ENCODE measurements at places on chromosomes 13 and 19.
A peak's percentile ranks its signal among the peaks of the same experiment; 100 is the strongest.

GRCh38 chr13:30312904-30313303, 5.6 kb upstream of the KATNAL1 start:
- DNase-seq, result no peak

GRCh38 chr13:29752175-29752574, 98.2 kb downstream of the UBL3 start:
- DNase-seq, result no peak

GRCh38 chr13:99941086-99941485, 30.5 kb downstream of the ZIC5 start:
- DNase-seq, result no peak

DNA sequence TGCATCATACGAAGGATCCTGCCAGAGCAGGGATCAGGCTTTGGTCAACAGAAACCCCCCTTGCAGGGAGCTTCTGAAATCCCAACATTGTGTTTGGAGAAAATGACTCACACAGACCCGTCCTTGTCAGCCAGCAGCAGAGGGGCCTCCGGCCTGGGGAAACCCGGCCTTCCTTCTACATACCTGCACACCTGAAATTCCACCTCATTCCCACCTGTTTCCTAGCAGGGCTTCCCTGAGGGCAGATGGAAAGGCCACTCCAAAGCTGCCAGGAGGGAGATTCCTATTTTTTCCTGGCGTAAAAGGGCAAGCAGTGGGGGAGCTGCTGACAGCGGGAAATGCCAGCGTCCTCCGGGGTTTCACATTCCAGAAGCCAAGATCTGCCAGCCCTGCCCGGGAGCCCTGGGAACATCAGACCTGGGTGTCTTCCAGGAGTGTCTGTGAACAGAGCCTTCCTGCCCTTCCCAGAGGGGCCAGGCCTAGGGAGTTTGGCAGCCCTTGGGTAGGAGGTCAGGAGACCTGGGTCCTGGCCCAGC, 3.0 kb upstream of the IGFL1 start:
- no peak for DNase-seq

DNA sequence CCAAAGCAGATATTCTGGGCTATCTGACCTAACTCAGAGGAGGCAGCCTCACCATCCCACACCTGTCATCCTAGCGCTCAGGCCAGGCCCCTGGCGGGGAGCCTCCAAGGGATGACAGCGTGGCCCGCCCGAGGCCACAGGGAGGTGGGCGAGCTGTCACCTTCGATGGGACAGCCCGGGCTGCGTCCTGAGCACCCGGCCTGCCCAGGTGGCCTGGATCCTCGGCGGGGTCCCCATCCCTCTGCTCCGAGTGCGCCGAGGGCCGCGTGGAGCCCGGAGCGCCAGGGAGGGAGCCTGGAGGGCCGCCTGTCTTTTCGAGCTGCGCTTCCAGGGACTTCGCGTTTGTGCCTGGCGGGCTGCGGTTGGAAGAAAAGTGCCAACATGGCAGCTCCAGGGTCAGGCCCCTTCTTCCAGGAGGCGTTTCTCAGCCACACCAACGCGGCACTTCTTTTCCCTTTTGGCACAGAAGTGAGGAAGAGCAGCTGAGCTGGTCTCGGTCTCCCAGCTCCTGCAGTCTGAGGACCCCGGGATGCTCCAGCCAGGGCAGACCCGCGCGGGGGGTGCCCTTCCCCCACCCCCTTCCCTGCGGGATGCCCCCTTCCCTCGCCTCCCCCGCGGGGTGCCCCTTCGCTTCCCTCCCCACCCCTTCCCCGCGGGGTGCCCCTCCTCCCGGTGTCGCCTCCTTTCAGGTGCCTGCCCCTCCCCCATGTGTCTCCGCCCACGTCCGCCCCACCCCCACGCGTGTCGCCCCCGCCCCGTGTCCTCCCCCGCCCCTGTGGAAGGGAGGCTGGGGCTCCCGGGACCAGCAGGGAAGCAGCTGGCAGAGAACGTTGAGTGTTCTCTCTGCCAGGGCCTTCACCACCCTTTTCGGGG, 42.3 kb downstream of the GJA3 start:
- no peak for DNase-seq

DNA sequence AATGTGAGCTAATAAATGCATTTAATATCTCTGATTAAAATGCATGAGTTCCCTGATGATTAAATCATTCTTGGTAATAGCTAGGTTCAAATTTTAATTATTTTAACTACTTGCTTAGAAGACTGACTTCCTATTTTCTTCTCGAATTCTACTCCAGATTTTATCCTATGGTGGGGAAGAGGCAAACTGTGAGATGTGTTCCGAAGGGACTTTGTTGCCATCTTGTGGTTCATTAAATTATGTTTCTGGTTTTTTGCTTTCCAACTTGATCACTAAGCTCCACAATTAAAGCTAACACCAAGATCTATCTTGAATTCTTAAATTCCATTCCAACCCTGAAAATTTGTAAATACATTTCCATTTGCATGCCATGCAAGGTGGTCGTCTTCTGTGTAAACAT, 538.4 kb upstream of the PCDH20 start:
- DNase-seq, result peak; percentile 76

- no peak for DNase-seq
These were observed 256.9 kb downstream of the TEX29 start for GRCh38 chr13:111577208-111577828.

DNA sequence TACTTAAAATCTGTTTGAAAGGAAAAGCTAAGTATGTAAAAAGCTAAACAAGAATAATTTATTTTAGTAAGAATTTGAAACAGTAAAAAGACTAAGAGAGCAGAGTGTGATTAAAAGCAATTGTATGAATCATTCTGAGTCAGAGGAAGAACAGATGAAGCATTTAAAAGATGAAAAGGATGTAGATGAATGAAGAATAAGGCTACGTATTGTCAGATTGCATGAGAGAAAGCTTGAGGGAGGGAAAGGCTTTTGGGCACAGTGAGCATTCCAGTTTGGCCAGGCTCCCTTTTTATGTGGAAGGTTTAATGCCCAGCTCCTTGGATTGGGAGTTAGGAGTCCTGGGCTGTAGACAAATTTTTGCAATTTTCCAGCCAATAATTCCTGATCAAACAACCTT, 117.7 kb downstream of the FREM2 start:
- peak; percentile 71 for DNase-seq

DNA sequence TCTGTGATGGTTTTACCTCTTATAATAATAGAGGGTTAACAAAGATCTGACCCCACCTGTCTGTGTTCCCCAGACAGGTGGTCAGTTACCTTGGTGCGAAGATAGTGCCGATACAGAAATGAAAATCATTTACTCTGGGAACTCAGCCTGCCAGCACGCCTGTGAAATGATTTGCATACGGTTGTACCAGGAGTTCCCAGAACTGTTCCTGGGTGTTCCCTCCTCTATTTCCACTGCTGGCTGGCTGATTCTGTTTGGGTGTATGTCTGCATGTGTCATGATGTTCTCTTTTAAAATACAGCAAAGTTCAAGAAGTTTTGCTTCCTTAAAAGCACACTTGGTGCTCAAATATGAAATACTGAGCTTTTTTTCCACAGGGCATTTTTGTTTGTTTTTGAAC, 527.1 kb downstream of the FGF9 start:
- no peak for DNase-seq

DNA sequence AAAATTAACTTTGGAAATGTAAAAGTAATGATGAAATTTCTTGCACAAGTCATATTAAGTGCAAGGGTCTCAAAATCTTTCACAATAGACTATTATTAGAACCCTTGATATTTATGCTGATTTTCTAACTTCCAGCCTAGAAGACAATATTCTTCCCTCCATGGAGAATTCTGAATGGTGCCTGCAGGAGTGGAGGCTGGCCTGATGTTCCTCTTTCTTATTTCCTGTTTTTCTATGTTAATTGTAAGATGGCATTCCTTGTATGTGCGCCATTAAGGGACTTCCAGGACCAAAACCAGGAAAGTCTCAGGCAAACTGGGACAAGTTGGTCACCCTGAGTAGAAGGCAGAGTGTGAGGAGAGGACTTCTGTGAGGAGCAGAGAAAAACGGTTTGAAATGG, 294.9 kb downstream of the DLEU7 start:
- no peak for DNase-seq

DNA sequence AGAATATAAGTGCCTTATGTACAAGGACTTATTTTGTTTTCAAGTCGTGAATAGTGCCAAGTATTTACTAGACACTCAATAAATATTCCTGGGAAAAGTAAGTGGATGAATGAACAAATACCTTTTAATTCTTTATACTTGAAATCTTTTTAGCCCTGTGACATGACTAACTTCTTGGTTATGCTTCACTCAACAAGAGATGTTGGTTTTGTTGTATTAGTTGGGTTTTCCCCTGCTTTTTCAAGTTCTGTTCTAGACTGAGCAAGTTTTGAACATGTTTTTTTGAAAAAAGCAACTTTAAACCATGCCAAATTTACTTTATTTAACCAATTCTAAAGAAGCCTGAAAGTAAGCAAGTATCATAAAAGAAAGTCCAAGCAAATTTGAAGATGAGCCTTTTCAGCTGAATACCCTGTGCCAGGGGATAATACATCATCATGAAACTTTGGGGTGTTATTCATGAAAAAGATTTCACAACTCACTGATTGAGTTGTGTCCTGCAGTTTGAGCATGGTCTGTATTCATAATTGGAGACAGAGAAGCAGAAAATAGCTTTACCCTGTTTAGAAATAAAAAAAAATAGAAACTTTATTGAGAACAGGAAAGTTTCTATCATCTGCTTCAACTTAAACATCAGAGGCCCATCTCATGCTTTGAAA, 11.1 kb downstream of the LMO7 start:
- DNase-seq, result no peak

- DNase-seq, result peak; percentile 81
These were observed at the start of gene URI1 for GRCh38 chr19:29941828-29942403. URI1 (plus strand) TSS chr19:29942239; CDS start chr19:29942548, 309 bp downstream.

DNA sequence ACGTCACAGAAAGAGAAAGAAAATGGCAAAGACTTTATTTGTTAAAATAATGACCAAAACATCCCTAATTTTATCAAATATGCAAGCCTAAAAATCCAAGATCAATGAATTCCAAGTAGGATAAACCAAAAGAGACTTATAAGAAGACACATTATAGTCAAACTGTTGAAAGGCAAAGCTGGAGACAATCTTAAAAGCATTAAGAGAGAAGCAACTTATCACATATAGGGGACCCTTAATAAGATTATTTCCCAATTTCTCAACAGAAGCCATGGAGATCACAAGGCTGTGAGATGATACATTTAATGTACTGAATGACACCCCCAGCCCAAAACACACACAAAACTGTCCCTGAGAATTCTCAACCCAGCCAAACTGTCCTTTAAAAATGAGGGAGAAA, 228.7 kb downstream of the COG6 start:
- DNase-seq, result no peak

- no peak for DNase-seq
These were observed 1218.6 kb downstream of the PCDH17 start for GRCh38 chr13:58850161-58850560.

GRCh38 chr19:41334793-41335192, 18.9 kb downstream of the TGFB1 start:
- DNase-seq, result no peak

DNA sequence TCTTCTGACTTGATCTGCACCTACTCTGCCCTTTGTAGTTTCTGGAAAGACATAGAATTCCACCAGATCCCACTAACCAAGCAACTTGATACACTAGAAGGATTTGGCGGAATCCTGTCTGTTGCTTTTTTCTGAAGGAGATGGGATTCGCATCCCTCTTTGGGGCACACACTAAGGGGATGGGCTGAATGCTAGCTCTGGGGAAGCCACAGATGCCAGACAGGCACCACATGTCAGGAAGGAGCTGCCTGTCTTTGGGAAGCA, 52.1 kb downstream of the SERP2 start:
- DNase-seq, result no peak

GRCh38 chr13:47665043-47665442, 336.0 kb downstream of the SUCLA2 start:
- no peak for DNase-seq

GRCh38 chr13:59391696-59392095, 772.0 kb downstream of the DIAPH3 start:
- peak; percentile 89 for DNase-seq

- no peak for DNase-seq
These were observed 83.3 kb downstream of the ERCC5 start for GRCh38 chr13:102928941-102929675.

DNA sequence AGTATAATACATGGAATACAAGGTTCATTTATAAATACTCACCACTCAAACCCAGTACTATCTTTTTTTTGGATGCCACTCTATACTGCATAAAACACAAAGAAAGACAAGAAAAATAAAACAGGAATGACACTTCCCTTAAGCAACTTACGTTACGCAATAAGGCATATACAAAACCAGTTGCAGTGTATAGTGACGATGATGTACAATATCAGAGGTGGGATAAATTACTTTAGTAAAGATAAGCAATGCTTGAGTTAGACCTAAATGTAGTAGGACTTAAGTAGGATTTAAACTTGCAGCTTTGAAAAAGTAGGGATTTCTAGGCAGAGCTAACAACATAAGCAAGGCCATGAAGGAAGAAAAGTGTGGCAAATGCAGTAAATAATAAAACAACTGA, 374.9 kb downstream of the SPRY2 start:
- DNase-seq, result no peak

GRCh38 chr19:55071129-55071502, 4.6 kb upstream of the EPS8L1 start:
- no peak for DNase-seq

GRCh38 chr13:72258340-72258981, 391.5 kb upstream of the DACH1 start:
- no peak for DNase-seq

- no peak for DNase-seq
These were observed 25.6 kb downstream of the F2RL3 start for GRCh38 chr19:16914421-16914820.

- DNase-seq, result no peak
These were observed 9.3 kb upstream of the SYT5 start for GRCh38 chr19:55189403-55189835.

DNA sequence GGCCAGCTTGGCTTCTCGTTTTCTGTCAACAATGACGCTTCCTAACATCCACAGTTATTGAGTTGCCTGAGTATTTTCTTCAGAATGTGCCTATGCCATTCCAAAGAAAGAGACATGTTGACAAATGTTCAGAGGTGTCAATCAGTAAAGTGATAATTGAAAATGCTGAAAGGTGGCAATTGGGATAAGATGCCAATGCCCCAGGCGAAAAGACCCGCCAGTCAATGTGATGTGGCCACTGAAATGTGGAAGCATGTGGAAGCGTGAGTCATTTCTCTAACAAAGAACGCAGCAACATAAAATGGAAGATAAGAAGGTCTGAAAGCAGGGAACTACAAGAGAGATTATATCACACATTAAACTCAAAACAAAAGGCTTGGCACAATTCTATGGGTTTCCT, 882.2 kb upstream of the SLC10A2 start:
- no peak for DNase-seq

GRCh38 chr13:102236341-102236740, 165.5 kb downstream of the FGF14 start:
- no peak for DNase-seq

GRCh38 chr13:36543671-36544070, 111.4 kb downstream of the CCNA1 start:
- no peak for DNase-seq

GRCh38 chr13:75771818-75772217, 135.7 kb downstream of the LMO7 start:
- no peak for DNase-seq

DNA sequence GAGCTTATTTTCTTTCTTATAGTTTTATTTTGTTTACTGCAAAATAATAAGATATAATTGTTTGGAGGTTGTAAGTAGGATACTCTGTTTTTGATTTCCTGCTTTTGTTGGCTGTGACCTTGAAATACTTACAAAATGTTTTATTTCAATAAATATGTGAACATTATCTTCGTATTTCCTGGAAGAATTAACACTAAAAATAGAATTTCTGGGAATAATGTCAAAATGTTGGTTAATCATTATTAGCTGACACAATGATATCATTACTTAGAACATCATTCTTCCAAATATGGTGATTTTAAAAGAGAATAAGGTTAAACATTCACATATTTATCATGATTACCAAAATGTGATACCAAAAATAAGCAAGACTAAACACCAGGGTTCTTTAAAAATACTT, 1148.6 kb upstream of the PRR20A start:
- DNase-seq, result no peak
